ENCODE measurements at places on chromosomes 13 and 19.

DNA sequence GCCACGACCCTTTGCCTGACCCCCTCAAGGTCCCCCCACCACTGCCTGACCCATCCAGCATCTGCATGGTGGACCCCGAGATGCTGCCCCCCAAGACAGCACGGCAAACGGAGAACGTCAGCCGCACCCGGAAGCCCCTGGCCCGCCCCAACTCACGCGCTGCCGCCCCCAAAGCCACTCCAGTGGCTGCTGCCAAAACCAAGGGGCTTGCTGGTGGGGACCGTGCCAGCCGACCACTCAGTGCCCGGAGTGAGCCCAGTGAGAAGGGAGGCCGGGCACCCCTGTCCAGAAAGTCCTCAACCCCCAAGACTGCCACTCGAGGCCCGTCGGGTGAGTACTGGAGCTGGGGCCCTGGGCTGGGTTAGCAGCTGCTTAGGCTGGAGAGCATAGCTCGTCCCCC lies 8.6 kb downstream of the MAP1S start:
- DNase-seq = no peak

- no peak for DNase-seq
These were observed 677 bp downstream of the TGDS start for GRCh38 chr13:94595001-94595949.

DNA sequence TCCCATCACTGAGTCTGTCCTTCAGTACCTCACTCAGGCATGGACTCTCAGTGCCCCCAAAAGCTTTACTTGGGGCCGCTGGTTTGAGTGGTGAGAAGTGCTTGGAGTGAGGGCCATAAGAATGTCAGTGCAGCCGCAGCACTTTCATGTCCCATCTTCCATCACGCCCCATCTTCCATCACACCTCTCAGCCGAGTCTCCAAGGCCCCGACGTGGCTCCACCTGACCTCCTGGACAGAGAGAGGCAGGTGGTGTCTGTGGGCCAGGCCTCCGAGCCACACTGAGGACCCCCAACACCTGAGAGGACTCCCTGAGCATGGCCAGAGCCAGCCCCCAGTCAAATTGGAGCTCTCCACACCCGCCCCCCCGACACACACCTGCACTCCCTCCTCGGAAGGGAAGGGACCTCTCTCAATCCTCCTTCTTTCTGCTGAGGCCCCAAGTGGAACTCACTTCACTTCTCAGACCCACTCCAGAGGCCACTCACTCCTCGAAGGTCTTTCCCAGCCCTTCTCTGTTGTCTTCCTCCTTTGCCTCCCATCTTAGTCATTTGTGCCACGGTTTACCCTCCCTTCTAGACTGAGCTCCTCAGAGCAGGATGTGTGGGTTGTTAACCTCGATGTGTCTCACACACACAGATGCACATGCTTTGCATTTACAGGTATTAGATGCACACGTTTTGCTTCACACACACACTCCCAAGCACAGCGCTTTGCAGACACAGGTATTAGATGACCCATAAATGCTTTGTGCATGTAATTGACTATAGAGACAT lies 65.7 kb upstream of the ATP12A start:
- no peak for DNase-seq

GRCh38 chr13:76803831-76804230 lies 82.4 kb downstream of the KCTD12 start:
- DNase-seq = no peak

DNA sequence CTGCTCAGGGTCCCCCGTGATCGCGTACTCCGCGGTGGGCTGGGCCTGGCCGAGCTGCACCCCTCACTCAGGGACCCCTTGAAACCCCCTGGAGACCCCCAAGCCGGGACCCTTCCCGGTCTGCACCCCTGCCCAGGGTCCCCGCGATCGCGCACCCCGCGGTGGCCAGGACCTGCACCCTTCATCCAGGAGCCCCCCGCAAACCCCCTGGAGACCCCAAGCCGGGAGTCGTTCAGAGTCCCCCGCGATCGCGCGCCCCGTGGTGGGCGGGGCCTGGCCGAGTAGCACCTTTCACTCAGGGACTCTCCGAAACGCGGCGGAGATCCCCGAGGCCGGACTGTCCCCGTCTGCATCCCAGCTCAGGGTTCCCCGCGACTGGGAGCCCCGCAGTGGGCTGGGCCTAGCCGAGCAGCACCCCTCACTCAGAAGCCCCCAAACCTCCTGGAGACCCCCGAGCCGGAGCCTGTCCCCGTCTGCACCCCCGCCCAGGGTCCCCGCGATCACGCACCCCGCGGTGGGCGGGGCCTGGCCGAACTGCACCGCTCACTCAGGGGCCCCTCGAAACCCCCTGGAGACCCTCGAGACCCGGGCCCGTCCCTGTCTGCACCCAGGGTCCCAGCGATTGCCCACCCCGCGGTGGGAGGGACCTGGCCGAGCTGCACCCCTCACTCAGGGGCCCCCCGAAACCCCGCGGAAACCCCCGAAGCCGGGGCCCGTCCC lies 748 bp downstream of the LMNB2 start:
- DNase-seq = no peak

GRCh38 chr13:113186061-113186900 lies 22.2 kb downstream of the PCID2 start:
- no peak for DNase-seq

GRCh38 chr19:44845612-44846454 lies at the start of gene NECTIN2:
NECTIN2 (plus strand) TSS chr19:44846297; CDS start chr19:44846526, 229 bp downstream.
- DNase-seq = peak; percentile 99

Measured in HuH-7 (cell line).